ENCODE measurements at places on chromosomes 7 and 10.
A peak's percentile ranks its signal among the peaks of the same experiment; 100 is the strongest.

DNA sequence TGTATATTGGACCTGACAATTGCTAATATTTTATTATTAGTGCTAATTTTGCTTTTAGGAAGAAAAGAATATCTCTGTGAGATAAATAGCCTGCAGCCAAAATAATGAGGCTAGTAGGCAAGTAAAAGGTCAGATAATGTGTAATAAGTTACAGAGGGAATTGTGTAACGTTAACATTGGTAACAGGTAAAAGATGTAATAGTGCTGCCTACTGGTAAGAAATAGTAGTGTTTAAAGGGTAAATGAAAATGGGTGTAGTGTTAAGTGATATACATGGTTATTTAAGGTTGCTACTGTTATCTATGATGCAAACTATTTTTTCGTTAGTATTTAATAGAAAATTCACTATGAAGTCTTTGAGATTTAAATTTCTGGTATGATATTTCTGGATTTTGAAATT, 9.2 kb upstream of the FOXP2 start:
- DNase-seq, result no peak

DNA sequence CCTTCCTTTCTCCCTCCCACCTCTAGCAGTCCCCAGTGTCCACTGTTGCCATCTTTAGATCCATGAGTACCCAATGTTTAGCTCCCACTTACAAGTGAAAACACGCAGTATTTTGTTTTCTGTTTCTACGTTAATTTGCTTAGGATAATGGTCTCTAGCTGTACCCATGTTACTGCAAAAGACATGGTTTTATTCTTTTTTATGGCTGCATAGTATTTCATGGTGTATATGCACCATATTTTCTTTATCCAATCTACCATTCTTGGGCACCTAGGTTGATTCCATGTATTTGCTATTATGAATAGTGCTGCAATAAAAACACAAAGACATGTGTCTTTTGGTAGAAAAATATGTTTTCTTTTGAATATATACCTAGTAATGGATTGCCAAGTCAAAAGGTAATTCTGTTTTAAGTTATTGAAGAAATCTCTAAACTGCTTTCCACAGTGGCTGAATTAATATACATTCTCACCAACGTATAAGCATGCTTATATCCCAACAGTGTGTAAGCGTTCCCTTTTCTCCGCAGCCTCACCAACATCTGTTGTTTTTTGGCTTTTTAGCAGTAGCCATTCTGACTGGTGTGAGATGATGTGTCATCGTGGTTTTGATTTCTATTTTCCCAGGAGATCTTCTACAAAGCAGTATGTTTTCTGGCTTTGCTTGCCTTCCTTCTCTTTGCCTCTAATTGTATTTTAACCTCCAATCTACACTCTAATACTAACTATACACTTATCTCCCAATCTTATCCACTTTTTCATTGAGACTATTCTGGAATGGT, 179.5 kb upstream of the PHF14 start:
- no peak for DNase-seq

GRCh38 chr7:78095549-78095948, 297.0 kb downstream of the PHTF2 start:
- DNase-seq, result no peak

GRCh38 chr7:50227726-50228125, 76.8 kb upstream of the IKZF1 start:
- DNase-seq, result no peak

GRCh38 chr10:122543676-122544445, 16.7 kb upstream of the DMBT1 start:
- no peak for DNase-seq

- DNase-seq, result peak; percentile 41
These were observed 19.9 kb upstream of the GPAM start for GRCh38 chr10:112203328-112204076.

DNA sequence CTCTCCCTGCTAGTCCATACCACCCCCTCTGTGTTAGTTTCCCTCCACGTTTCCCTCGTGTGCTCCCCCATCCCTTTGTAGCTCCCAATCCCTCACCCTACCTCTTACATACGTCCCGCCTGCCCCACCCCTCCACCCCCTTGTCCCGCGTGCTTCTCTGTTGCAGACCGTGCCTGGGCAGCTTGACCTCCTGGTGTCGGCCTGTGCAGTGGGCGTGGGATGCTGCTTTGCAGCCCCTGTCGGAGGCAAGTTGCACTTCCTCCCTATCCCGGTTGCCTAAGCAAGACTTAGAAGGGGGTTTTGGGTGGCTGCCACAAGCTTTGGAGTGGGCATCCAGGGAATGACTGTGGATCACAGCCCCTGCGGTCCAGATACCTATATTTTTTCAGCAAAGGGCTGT, 7.7 kb downstream of the CLCN1 start:
- no peak for DNase-seq

GRCh38 chr10:124928087-124928486, 13.8 kb upstream of the ZRANB1 start:
- no peak for DNase-seq

DNA sequence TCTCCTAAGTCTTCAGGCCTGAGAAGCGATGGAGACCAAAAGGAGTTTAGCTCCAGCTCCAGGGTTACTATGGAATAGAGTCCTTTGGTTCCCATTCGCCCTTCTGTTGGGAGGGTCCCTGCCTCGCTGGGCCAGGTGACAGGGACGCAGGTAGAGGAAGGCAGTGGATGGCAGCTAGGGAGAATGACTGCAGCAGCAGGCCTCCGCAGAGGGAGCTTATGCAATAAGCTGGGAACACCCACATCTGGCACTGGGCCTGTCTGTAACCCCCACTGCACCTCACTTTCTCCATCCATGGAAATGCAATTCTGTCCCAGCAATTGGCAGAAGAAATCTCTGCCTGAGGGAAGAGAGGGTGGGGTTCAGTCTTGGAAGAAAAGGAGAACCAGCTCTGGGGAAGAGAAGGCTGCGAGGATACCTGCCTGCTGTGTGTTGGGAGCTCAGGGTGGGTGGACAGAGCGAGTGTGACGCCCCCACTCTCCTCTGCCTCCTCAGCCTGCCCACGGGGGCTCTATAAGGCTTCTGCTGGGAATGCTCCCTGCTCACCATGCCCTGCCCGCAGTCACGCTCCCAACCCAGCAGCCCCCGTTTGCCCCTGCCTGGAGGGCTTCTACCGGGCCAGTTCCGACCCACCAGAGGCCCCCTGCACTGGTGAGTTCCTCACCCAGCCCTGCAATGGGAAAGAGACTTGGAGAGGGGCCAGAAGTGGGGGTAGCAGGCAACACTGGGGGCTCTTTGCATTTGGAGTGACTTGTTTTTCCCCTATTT, 10.3 kb downstream of the EPHB6 start:
- no peak for DNase-seq

- DNase-seq, result no peak
These were observed 231.9 kb upstream of the HABP2 start for GRCh38 chr10:113320987-113321386.

GRCh38 chr10:128147064-128147463, 20.8 kb upstream of the MKI67 start:
- no peak for DNase-seq

DNA sequence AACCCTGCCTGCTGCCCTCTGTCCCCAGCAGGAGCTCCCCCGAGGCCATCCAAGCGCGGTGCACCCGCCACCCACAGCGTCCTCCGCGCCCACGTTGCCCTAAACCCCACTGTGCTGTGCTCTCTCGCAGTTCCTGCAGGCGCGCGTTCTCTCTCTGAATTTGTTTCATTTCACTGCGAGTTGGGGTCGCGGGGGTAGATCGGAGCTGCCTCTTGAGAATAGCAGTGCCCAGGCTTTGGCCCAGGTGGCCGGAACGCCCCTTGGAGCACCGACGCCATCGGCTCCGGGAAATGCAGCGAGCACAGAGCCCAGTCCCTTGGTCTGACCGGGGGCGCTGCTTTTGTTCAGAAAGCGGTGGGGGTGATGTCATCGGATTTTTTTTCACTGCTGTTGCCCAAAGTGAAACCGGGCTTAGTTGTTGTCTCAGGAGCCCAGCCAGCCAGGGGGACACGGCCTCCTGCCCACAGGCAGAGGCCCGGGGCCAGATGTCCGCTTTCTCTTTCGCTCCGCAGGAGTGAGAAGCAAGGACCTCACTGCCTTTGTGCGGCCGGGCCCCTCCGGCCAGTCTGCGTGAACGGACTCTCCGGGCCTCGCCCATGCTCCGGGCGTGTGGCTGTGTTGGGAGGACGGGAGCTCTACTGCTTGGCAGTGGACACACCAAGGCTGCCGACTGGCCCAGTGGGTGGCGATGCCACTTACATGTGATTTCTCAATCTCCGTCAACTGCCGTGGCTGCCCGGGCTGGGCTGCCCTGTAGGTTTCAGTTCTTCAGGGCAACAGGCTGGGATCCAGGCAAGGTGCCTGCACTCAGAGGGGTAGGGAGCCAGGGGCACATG, 43.1 kb downstream of the FOXK1 start:
- DNase-seq, result peak; percentile 78

GRCh38 chr10:102235598-102235920, 5.8 kb downstream of the PITX3 start:
- DNase-seq, result no peak

GRCh38 chr7:923108-924041, 31.1 kb downstream of the ADAP1 start:
- DNase-seq, result peak; percentile 83

GRCh38 chr7:40468891-40469864, 334.4 kb downstream of the SUGCT start:
- DNase-seq, result no peak

- DNase-seq, result no peak
These were observed 165.9 kb upstream of the NAMPT start for GRCh38 chr7:106450716-106451115.

Measured in GM06990 (cell line).